ENCODE measurements at places on chromosomes 2 and 18.

DNA sequence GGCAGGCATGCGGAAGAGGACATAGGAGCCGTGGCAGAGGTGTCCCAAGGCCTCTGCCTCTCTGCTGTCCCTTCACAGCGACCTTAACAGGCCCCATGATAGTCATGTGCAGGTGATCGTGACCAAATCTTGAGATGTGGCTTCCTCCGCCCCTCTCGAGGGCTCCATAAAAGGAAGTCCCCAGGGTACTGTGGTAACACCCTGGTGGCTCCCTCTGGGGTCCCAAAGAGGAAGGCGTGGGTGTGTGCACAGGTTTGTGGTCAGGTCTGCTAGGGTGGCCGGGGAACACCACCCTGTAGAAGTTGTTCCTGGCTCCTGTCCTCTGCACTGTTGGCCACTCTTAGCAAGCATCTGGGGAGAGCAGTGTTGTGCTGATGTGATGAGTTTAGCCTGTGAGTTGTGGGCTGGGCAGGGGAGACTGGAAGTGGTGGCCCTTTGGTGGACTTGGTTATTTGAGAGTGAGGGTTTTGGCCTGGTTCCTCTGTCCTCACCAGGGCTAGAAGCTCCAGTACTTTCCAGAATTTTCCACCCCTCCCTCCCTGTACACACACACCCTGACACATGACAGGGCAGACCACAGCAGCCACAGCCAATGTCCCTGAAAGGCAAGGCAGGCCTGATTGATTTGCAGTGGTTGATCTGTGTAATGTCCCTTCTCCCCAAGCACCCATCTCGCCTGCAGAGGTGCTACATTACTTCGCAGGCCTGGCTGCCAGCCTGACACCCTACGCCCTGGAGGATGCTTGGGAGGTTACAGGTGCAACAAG, 68.9 kb upstream of the BOD1L2 start:
- peak; percentile 65 for DNase-seq

DNA sequence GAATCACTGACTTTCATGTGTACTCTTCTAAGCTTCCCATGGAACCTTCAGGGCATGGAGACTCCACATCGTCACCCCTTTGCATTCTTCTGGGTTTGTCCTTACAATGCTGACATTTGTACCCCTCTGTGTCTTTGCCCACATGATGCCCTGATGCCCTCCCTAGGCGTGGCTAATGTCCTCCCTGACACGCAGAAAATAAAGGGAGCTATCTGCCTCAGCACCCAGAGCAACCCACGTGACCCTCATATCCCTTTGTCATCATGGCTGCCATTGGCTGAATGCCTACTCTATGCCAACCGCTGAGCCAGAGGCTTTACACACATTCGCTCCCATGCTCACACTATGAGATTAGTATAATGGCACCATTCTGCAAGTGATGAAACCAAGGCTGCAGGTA, 86.4 kb upstream of the KLHL29 start:
- no peak for DNase-seq

- DNase-seq: no peak
Measured at GRCh38 chr2:15704086-15704787, 112.6 kb downstream of the DDX1 start.

GRCh38 chr2:174740721-174741120, 23.6 kb downstream of the CHRNA1 start:
- no peak for DNase-seq

DNA sequence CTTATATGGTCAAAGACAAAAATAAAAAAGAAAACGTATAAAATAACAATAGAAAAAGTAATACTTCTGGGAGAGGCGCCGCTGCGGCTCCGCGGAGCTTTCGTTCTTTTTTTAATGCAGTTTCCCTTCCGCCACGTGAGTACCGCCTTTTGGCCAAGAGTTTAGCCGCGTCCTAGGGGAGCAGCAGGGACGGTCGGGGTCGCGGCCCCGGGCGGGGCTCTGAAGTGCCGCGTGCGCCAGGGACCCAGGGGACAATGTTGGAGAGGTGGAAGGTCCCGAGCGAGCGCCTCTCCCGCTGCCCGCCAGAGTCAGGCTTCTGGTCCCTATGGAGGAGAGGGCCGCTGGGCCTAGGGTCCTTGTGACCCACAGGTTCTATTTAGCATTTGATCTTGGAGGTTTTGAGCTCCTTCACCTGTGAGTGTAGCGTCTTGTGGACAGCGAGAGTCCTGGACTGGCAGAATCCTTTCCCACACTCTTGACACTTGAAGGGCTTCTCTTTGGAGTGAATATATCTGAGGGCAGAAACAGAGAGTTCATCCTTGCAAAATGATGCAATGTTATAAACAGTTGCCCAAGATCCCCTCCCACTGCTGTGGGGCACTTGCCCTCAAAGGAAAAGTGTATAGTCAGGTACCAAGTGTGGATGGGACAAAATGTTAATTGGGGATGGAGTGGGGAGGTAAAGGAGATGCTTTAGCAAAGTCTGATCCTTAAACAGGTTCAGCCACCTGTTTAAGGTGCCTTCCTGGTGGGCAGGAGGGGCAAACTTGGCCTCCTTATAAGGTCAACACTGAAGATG, 6.3 kb downstream of the OSR1 start:
- peak; percentile 32 for DNase-seq

DNA sequence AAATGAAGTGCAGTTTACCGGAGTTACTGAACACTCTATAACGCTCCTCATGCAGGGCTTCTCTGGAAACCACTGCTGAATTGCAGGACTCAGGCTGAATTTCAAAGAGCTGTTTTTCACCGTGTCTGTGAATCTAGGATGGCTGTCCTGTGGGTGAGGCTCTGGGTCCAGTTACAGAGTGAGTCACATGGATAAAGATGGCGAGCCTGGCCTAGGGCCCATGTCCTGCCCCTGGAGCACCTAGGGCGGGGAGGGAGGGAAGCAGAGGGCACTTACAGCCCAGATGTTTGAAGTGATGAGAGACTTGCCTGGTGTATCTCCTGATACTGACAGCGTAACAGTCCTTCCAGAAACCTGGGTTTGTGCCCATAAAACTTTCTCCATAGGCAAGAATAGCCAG, 583.0 kb downstream of the IRS1 start:
- no peak for DNase-seq

- DNase-seq: no peak
Measured at GRCh38 chr2:237885931-237886684, 26.7 kb downstream of the RAMP1 start.

DNA sequence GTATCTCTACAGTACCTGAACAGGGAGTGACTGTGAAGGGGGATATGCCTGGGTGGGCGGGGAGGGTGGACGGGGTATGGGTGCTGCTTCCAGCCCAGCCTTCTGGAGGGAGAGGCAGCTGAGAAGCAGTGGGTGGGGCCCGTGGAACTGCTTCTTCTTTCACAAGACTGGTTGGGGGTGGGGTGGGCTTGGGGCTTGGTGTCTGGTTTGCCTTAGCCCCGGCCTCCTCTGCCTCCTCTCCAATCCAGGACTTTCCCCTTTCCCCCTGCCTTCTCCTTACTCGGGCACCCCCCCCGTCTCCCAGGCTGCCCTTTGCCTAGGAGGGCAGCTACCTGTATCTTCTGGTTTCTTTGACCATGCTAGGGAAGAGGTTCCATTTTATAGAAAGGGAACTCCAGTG, 233.4 kb downstream of the DYSF start:
- DNase-seq: no peak

DNA sequence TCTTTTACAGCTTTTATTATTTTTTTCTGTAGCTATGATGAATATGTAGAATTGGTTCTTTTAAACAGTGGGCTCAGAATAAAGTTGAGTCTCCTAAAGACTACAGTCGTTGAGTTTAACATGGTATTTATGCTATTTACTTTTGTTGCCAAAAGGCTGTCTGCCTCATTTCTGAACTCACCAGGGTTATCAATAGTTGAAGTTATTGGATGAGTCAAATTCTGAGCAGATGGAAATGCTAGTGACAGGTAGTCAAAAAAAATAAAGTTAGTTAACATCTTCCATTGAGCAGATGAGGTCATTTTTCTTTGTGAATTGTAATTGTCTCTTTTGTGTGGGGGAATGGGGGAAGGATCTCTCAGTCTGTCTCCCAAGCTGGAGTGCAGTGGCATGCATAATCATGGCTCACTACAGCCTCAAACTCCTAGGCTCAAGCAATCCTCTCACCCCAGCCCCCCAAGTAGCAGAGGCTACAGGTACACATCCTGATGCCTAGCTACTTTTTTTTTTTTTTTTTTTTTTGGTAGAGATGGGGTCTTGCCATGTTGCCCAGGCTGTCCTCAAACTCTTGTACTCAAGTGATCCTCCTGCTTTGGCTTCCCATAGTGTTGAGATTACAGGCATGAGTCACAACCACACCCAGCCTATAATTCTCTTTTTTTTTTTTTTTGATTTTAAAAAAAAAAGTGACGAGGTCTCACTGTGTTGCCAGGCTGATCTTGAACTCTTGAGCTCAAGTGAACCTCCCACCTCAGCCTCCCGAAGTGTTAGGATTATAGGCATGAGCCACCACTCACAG, 8.9 kb downstream of the PAPOLG start:
- DNase-seq: no peak

DNA sequence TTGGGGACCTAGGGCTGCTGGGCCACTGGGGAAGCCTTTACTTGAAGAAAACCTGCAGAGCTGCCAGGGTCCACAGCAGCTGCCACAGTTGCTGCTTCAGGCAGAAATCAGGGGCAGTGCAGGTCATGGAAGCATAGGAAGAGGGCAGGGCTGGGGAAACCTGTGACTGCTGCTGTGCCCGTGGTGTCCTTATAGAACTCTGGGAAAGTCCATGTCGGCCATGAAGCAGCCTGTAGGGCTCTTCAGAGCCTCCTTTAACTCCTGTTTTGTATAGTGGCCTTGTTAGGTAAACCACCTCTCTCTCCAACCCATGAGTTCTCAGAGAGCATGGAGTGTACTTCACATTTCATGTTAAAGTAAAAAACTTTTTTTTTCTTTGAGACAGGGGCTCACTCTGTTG, 62.1 kb downstream of the SMAD4 start:
- DNase-seq: no peak

GRCh38 chr2:158498749-158499136, 42.0 kb downstream of the PKP4 start:
- DNase-seq: no peak

GRCh38 chr2:111209045-111209514, 88.4 kb downstream of the BCL2L11 start:
- peak; percentile 39 for DNase-seq

DNA sequence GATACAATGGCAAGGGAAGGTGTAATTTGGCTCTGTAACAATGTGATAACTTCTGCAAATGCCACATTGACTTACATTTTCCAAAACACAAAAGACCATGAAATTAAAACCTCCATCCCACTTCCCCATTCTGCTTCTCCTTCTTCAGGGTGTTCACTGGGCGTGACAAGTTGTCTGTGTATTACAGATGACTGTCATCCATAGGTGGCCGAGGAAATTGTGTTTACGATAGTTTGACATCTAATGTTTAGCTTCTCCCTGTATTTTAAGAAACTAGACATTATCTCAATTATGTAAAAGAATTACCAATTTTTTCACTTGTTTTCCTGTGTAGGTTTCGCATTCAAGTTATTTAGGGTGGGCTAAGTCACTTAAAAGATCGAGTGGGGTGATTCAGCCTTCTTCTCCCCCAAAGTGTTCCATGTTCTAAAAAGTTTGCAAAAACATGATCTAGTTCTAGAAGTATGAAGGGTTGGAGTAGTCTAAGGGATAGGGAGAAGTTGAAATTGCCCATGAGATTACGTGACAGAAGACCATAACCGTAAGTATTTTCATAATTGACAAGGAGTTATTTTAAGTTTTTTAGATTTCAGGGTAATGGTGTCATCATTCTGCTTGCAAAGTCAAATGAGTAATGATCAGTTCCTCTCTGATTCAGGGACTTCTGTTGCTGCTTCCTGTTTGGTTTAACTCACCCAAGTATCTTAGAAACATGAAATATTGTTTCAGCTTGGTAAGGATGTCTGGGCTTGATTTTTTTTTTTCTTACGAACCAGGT, 25.2 kb upstream of the CYTIP start:
- no peak for DNase-seq

DNA sequence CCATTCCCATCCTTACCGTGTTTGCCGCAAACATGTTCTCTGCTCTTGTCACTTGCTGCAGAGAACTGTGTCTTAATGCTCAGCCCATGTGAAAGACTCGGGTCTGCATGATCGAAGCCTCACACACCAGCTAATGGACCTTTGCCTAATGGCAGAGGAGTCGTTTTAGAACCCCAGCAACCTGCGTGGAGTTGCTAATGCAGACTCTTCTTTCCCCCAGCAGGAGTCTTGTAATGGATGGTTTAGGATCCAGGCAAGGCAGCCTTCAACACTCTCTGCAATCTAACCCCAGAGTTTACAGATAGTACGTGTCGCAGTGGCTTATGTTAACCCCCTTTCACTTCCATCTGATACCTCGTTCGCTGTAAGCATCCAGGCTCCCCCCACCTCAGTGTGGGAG, 316.4 kb downstream of the AGAP1 start:
- DNase-seq: no peak

- no peak for DNase-seq
Measured at GRCh38 chr2:216556202-216556601, 57.6 kb downstream of the RPL37A start.

DNA sequence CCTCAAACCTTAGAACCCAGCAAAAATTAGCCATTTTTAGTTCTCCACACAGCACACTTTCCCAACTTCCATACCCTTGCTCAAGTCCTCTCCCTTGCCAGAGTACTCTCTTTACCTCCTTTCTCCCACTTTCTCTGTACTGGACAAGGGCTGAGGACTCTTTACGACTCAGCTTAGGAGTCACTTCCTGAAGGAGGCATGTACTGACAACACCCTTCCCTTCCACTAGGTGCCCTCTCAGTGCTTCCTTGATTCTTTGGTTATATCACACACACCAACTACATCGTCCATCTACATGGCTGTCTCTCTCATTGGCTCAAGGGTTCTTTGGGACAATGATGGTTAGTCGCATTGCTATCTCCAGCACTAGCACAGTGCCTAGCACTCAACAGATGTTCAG, 5.2 kb upstream of the C18orf63 start:
- no peak for DNase-seq

DNA sequence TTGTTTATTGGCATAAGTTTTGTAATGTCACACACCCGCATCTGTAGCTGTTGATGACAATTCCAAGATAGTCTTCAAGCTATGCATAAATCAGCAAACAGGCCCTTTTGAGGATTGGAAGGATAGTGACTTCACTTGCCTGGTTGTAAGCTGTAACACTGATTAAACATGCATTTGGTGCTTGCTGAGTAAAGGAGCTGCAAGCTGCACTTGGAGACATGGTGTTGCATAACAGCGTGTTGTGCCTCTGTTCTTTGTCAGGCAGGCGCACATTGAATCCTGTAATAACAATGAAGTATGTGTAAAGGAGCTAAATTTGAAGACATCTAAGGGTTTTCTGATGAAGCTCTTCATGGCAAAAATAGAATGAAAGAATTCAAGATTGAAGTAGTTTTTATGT, 68.7 kb upstream of the TTC27 start:
- DNase-seq: no peak

Measured in stimulated activated CD8-positive, alpha-beta memory T cell treated with anti-CD3 and anti-CD28 coated beads, Interleukin-4, amount 100 ng/mL, for 48 hours (primary cell).